Daoy (cell line): ENCODE measurements at places on chromosomes 1 and 21.
A peak's percentile ranks its signal among the peaks of the same experiment; 100 is the strongest.

GRCh38 chr21:27240839-27241238 lies 274.0 kb upstream of the ADAMTS5 start:
- DNase-seq: no peak

GRCh38 chr1:151401125-151401788 lies 1.9 kb downstream of the PSMB4 start:
- DNase-seq: no peak

- DNase-seq: peak; percentile 34
Measured at GRCh38 chr1:56958526-56958925, 7.3 kb downstream of the C8B start.

GRCh38 chr1:167912294-167912693 lies 1.6 kb downstream of the ADCY10 start:
- no peak for DNase-seq

DNA sequence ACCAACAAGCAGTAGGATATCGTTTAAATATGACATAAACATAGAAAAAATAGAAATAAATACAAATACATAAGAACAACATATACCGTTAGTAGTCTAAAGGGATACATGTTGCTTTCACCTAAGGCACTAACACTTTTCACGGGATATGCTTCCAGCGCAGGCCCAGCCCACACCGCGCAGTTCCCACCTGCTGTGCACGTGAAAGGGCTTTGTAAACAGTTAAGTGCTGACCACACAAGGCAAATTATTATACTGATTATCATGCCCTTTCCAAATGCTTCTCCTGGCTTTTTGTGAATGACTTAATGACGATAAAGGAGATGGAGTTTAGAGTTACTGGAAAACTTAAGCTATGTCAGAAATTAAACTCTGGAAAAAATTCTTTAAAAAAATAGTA lies 11.3 kb upstream of the IL22RA1 start:
- no peak for DNase-seq

DNA sequence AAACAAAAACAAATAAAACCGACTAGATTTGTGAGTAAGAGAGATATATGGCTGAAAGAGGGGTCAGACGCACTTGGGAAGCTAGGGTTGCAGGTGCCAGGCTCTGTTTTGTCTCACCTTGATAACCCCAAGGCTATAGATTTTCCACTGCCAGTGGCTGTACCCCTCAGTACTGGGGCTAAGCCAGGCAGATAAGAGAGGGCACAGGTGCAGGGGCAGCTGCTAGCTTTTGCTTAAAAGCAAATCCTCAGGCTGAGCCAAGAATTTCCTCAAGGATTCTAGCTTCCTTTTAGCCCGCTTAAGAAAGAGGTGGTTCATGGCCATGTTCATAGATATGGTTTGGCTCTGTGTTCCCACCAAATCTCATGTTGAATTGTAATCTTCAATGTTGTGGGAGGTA lies 57.9 kb downstream of the OVGP1 start:
- DNase-seq: no peak

DNA sequence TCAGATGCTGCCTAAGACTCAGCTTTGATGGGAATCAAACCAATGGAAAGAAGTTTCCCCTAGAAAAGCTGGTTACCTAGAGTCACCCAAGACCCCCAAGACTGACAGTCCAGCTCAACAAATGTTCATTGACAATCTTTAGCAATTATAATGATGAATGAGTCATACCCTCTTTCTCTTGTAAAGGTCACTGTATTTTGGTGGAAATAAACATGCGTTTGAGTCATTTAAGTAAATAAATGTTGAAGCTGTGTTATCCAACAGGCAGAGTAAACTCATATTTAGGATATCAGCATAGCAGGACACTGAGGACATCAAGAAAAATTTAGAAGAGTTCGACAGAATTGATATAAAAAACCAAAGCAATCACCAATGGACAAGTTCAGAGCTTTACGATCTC lies 295.9 kb downstream of the RGS7 start:
- no peak for DNase-seq

DNA sequence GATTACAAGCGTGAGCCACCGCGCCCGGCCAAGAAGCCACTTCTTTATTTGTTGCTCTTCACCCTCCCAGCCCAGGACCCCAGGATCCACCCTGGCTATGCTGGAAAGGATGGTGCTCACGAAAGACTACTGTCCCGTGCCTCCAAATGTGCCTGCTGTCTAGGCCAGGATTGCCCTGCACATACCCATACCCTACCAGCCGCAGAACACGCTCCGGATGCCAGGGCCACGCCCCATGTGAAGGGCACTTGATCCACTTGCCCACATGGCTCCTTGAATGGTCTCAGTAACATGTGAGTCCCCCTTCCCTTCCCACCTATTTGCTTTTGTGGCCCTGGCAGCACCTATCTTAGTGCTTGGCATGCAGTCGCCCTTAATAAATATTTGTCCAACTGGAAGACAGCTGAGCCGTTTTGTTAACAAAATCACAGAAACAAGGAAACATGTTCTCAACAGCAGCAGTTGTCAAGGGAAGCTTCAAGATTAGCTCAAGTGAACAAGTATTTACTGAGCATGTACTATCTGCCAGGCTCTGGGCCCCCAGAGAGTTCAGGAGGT lies 13.8 kb upstream of the UBXN10 start:
- DNase-seq: no peak

DNA sequence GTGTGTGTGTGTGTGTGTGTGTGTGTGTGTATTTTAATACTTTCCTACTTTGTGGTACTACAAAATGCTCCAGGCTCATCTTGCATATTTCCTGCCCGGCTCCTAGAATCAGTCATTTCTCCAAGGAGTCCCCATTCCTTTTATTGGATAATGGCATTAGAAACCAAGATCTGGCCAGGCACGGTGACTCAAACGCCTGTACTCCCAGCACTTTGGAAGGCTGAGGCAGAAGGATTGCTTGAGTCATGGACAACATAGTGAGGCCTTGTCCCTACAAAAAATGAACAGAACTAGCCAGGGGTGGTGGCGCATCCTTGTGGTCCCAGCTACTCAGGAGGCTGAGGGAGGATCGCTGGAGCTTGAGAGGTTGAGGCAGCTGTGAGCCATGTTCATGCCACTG lies 20.3 kb downstream of the EPB41 start:
- peak; percentile 11 for DNase-seq

- DNase-seq: peak; percentile 72
Measured at GRCh38 chr1:41683681-41684500, 199.4 kb upstream of the EDN2 start.

GRCh38 chr1:91889717-91890459 lies 3.9 kb upstream of the TGFBR3 start:
- peak; percentile 79 for DNase-seq

GRCh38 chr1:180542113-180542837 lies 16.5 kb upstream of the OVAAL start:
- no peak for DNase-seq

- DNase-seq: peak; percentile 20
Measured at GRCh38 chr1:215878843-215879242, 311.7 kb downstream of the KCTD3 start.

DNA sequence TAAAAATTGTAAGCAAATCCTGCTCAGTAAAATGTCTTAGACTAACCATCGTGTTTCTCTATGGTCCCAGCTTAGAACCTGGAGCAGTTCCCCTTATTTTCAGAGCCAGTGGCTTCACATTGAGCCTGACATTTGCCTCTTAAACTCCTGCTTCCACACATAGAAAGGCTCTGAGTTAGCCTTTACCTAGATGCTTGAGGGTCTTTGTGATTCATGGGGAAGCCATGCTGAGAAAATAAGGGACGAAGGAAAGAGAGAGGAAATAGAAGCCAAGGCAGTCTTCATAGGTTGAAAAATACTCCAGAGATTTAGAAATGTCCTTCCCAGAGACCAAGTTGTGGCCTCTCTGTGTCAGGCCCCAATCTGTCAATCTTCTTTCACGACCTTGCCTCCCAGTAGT lies 16.1 kb upstream of the RBBP5 start:
- DNase-seq: no peak

GRCh38 chr1:233140974-233141373 lies 154.6 kb downstream of the PCNX2 start:
- no peak for DNase-seq

- DNase-seq: no peak
Measured at GRCh38 chr1:114669562-114670082, at the start of gene DENND2C. DENND2C (minus strand) TSS chr1:114670049; CDS start chr1:114625984, 44,065 bp downstream.

DNA sequence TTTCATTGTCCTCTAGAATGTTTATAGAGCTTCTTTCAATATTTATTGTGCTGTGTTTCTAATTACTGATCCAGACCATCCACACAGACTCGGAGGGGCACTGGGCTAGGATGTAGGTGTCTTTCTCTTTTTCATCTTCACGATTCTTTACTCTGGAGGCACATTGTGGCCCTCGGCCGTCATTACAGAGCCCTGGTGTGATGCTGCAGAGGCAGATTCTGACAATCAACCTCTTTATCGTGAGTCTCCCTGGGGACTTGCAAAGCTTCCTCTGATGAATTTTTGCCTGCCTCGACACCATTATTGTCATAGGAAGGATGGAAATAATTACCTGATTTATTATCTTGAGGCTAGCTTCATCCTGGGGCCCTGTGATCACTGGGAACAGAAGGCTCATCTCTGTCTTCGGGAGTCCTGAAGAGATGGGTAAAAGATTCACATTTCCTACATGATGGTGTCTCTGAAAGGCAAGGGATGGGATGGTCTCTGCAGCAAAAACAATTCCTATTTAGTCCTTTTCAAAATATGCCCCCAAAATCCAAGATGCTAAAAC lies 89.4 kb downstream of the SEC16B start:
- DNase-seq: no peak

GRCh38 chr1:247857069-247857984 lies at the start of gene TRIM58:
TRIM58 (plus strand) TSS chr1:247857187; CDS start chr1:247857247, 60 bp downstream.
- DNase-seq: peak; percentile 82

- DNase-seq: no peak
Measured at GRCh38 chr1:209703834-209704504, 677 bp upstream of the HSD11B1 start.

DNA sequence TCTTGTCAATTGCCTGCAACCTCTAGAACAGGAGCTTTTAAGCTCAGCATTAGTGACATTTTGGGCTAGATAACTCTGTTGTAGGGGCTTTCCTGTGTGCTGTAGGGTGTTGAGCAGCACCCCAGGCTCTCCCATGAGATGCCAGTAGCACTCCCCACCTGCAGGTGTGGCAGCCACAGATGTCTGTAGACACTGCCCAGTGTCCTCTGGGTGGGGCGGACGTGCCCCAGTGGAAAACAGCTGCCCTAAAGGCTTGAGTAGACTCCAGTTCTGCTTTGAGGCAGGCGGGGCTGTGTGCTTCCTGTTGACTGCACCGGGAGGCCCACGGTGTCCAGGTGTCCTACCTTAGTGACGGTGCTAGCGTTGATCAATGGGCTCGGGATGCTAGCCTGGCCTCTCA lies 16.9 kb upstream of the PWP2 start:
- no peak for DNase-seq

- no peak for DNase-seq
Measured at GRCh38 chr21:46650476-46651098, 15.1 kb downstream of the PRMT2 start.

GRCh38 chr1:168830562-168830961 lies 101.6 kb upstream of the DPT start:
- no peak for DNase-seq

GRCh38 chr1:230636575-230637148 lies 5.6 kb upstream of the COG2 start:
- DNase-seq: no peak

DNA sequence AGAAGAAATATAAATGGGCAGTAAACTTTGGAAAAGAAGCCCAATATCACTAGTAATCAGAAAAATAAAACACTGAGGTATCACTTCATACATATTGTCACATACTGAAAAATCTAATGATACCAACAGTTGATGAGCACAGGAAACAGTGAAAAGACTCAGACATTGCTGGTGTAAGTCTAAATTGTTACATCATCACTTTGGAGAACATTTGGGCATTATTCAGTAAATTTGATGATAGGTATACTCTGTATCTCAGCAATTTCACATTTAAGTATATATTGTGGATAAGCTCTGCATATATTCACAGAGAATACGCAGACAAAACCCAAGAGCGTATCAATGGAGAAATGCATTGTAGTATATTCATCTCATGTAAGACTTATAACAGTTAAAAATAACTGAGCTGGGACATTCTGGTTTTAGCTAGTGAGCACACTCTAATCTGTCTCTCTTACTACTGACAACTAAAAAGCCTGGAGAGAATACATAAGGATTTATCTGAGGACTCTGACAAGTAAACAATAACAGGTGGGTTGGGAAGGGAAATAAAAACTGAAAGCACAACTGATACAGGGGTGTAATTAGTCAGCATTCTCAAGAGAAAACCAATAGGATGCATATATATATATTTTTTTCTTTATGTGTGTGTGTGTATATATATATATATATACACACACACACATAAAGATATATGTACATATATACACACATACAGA lies 212.7 kb upstream of the JUN start:
- no peak for DNase-seq

GRCh38 chr1:66402194-66402593 lies 131.8 kb upstream of the SGIP1 start:
- DNase-seq: no peak

- DNase-seq: no peak
Measured at GRCh38 chr1:20987831-20988825, 188.6 kb downstream of the EIF4G3 start.

DNA sequence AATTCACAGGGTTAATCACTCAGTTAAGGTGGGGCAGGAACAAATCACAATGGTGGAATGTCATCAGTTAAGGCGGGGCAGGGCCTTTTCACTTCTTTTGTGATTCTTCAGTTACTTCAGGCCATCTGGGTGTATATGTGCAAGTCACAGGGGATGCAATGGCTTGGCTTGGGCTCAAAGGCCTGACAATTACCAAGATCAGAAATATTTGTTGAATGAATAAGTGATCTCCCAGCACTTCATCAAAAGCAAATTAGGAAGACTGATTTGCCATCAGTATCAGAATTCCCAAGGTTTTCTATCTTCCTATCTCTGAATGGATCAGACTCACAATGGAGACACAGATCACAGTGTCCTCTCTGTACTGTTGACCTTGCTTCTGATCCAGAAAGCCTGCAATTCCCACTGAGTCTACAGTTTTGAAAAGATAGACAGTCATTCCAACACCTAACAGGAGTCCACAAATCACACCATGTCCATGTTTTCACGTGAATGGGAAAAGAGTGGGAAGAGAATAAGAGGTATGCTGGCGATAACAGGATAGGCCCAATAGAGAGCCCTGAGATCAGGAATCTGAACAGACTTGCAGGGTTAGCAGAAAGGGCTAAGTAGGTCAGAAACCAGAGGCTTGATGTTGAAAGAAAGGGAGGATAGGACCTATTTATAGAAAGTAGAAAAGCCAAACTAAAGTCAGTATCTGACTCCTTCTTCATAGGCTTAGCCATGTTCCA lies 75.3 kb downstream of the KCNK1 start:
- DNase-seq: no peak

GRCh38 chr21:34807146-34807880 lies 138.5 kb downstream of the CLIC6 start:
- DNase-seq: peak; percentile 99

- DNase-seq: no peak
Measured at GRCh38 chr1:15004396-15004795, 149.2 kb upstream of the TMEM51 start.

- DNase-seq: no peak
Measured at GRCh38 chr1:226549094-226549936, 751 bp downstream of the STUM start.

GRCh38 chr1:21251773-21252471 lies 38.3 kb downstream of the ECE1 start:
- DNase-seq: peak; percentile 83

- DNase-seq: no peak
Measured at GRCh38 chr1:167943541-167943940, 6.7 kb upstream of the MPC2 start.

GRCh38 chr1:62070384-62071011 lies 124.2 kb upstream of the L1TD1 start:
- DNase-seq: peak; percentile 16
